ENCODE measurements at places on chromosomes 13 and 19. TPM values are rescaled to one million over a fixed set of nuclear protein-coding genes. Genes with fewer than 3 reads are reported as not detected.

Gene ZNF460
- total RNA-seq = 46.5 TPM

Gene DIAPH3
- total RNA-seq = 2.6 TPM

Gene RFPL4AL1
- not detected for total RNA-seq

Gene FAM216B
- total RNA-seq = not detected

Gene SELENOV
- total RNA-seq = not detected

Gene ZNF583
- 8.1 TPM for total RNA-seq

Gene CBARP
- total RNA-seq = 8.9 TPM

Gene SWSAP1
- total RNA-seq = not detected

Gene KLHL1
- 0.37 TPM for total RNA-seq

Gene CAPS
- total RNA-seq = 54.8 TPM

Gene SIAH3
- total RNA-seq = not detected

Gene PGLYRP2
- not detected for total RNA-seq

Gene ZNF229
- 10.1 TPM for total RNA-seq

Gene SIN3B
- 342 TPM for total RNA-seq

Gene CYP2A6
- total RNA-seq = not detected

Gene ERICH6B
- not detected for total RNA-seq

Gene ZNF560
- total RNA-seq = not detected

Gene TEX29
- total RNA-seq = not detected

Gene ZNF382
- total RNA-seq = 0.29 TPM

Gene RNF113B
- total RNA-seq = not detected

Gene PDX1
- total RNA-seq = 0.92 TPM

Gene YJEFN3
- 0.45 TPM for total RNA-seq

Gene LRRC63
- total RNA-seq = not detected

Gene OR7G1
- total RNA-seq = not detected

Gene RCBTB1
- total RNA-seq = 1.2 TPM

Gene TNFSF9
- total RNA-seq = not detected

Gene HIPK4
- not detected for total RNA-seq

Gene ACER1
- total RNA-seq = not detected

Gene CD79A
- total RNA-seq = not detected

Gene LILRA1
- total RNA-seq = not detected

Gene ZNF667
- total RNA-seq = not detected

Gene SERTAD3
- 6.2 TPM for total RNA-seq

Gene NKPD1
- not detected for total RNA-seq

Gene ZNF829
- 2.9 TPM for total RNA-seq

Gene SSC5D
- 14.7 TPM for total RNA-seq

Gene ICAM1
- total RNA-seq = 8.7 TPM

Gene ZNF536
- total RNA-seq = not detected
